ENCODE measurements at places on chromosomes 6 and 20.

- no peak for DNase-seq
These were observed 410.0 kb upstream of the JAG1 start for GRCh38 chr20:11083841-11084240.

GRCh38 chr20:23094213-23094896 lies 8.2 kb upstream of the CD93 start:
- no peak for DNase-seq

- no peak for DNase-seq
These were observed 209.3 kb downstream of the ALDH8A1 start for GRCh38 chr6:134740473-134741199.

DNA sequence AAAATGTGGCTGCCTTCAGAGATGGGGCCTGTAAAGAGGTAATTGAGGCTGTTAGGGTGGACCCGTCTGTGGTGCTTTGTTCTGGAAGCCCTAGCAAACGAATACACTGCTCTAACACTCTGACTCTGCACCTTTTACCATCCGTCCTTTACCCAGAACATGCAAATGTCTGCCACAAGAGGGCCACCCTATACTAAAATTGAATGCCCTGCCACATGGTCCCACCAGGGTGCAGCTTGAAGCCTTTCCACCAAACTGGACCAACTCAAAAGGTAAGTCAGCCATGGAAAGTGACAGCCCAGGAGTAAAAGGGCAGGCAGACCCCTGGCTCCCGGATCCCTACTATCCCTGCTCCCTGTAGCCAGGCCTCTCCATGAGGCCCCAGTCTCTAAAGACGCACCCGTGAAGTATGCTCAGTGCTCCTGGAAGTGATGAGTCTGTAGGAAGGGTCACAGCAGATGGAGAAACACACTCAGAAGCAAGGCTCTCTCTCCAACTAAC lies 5.8 kb upstream of the BFSP1 start:
- DNase-seq = peak; percentile 31

DNA sequence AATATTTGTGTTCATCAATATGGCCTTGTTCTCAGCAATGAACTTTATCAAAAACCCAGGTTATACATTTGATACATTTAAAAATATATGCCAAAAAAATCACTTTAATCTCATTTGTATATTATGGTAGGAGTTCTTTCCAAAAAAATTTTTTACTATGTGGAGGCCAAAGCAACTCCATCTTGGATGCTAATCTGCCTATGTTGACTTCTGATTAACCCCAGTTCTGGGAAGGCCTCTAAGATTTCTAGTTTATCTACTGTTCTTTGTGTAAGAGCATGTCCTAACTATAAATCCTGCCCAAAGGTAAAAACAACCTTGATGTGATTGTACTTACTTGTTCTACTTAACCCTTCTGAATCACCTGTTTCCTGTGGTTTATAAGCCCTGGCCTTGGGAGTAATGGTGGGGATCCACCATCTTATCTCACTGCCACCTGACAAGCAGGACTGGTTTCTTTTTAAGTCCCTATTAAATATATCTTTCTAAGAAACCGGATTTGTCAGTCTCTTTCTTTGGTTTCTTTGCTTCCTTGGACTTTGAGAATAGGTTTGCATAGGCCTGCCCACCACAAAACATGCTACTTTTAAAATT lies 46.7 kb downstream of the RNGTT start:
- no peak for DNase-seq

Measured in stimulated activated CD4-positive, alpha-beta T cell treated with anti-CD3 and anti-CD28 coated beads, TNF-alpha, amount 100 ng/mL, for 4 hours (primary cell).